Type B pancreatic cell (in vitro differentiated cells): ENCODE measurements at places on chromosomes 5 and 9. TPM values are rescaled to one million over a fixed set of nuclear protein-coding genes. Genes with fewer than 3 reads are reported as not detected.

DNA sequence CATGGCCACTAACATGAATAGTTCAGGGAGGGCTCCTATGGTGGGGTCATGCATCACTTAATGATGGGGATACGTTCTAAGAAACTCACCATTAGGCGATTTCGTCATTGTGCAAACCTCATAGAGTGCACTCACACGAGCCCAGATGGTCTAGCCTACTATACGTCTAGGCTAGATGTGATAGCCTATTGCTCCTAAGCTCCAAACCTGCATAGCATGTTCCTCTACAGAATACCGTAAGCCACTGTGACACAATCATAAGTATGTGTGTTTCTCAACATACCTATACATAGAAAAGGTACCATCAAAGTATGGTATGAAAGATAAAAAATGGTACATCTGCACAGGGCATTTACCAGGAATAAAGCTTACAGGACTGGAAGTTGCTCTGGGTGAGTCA lies 6.3 kb downstream of the SLIT3 start:
- DNase-seq = no peak

DNA sequence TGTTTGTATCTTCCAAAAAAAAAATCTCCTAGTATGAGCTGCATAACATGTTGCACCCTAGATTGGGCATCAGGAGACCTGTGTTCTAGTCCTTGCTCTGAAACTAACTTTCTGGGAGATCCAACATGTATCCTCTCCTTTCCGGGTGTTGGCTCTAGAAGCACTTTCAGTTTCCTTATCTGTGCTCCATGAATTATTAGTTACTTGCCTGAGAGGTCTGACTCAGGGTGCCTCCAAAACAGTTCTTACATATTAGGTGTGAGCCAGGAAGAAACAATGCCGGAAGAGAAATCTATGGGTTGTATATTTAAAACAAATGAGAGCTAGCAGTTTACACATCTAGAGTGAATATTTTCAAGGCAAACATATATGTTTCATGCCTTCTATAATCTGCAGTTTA lies 36.7 kb upstream of the SLC36A2 start:
- DNase-seq = no peak

GRCh38 chr5:134000696-134001453 lies 3.9 kb downstream of the VDAC1 start:
- no peak for DNase-seq

DNA sequence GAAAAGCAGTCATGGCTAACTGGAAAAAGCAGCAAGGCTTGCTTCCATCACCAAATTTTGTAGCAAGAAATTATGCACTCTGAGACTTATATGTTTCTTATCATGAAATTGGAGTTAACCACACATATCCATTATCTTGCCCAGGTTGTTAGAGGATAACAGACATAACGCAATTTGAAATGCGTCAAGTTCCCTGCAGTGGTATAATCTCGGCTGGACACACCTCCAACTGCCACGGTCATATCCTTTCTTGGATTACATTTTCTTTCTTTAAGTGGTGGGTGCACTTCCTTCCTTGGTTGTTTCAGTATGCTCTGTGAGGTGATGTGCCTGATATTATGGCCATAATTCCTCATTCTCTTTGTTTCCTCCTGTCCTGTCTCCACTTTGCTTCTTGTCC lies 695.0 kb upstream of the DMAC1 start:
- no peak for DNase-seq

- DNase-seq = no peak
These were observed 406.0 kb upstream of the PIK3R1 start for GRCh38 chr5:67809589-67809988.

GRCh38 chr5:97877588-97877987 lies 694.5 kb upstream of the RIOK2 start:
- no peak for DNase-seq

DNA sequence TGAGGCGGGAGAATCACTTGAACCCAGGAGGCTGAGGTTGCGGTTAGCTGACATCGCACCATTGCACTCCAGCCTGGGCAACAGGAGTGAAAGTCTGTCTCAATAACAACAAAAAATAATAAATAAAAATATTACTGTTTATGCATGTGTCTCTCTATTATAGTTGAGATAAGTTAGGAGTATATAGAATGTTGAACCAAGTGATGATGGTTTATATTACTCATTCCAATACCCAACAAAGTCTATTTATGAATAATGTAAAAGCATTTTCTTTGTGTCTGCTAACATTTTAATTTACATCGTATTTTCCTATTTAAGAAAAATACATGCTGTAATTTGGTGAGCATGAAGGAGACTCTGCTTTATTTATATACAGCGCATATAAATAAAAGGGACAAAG lies 35.8 kb downstream of the CREBRF start:
- DNase-seq = no peak

GRCh38 chr9:134987376-134987775 lies 69.7 kb upstream of the FCN1 start:
- no peak for DNase-seq

ZNF618 gene
- total RNA-seq = 23.7 and 51.5 TPM in 2 replicates

IL3 gene
- not detected in 2 replicates for total RNA-seq

SOHLH1 gene
- total RNA-seq = not detected in 2 replicates

FBXL17 gene
- 10.4 and 11.1 TPM in 2 replicates for total RNA-seq

ZNF354B gene
- total RNA-seq = 20.2 and 27.8 TPM in 2 replicates

RORB gene
- total RNA-seq = 0.43 and 1.7 TPM in 2 replicates

TMEM232 gene
- total RNA-seq = 2.4 and 6.9 TPM in 2 replicates
